ENCODE measurements at places on chromosomes 2 and 18.

- DNase-seq: no peak
Measured at GRCh38 chr2:130728007-130728454, 839 bp upstream of the GPR148 start.

DNA sequence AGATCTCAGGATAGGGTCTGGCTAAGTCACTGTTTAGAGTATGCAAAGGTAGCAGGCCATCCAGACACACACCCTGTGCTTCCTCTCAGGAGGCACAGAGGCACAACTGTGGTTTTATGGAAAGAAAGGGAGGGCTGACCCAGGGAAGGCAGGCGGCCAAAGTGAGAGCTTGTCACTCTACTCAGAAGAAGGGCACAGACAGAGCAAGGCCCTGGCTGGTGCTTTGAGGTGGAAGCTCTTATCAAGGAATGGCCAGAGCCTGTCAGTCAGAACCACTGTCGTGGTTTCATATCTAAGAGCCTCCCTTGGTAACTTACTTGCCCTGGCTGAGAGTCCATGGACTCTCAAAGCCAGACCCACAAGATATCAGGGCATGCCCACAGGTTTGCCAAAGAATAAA, 40.7 kb downstream of the SLC9A2 start:
- no peak for DNase-seq

DNA sequence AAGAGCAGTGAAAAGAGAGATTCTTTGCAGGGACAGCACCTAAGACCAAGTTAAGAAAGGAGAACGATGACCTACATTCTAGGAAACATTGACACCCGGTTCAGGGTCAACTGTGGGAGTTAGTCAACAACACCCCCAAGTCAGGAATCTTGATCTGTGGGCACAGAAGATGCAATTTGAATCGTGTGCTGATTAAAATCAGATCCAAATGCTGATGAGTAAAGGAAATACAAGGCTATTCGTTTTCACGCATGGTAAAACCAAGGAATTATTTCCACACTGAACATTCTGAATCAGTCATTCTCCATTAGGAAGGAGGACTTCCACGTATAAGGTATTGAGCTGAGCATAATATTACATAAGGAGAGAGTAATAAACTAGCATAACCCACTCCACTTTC, 124.2 kb downstream of the COPS8 start:
- no peak for DNase-seq

- no peak for DNase-seq
Measured at GRCh38 chr2:41701231-41701630, 346.6 kb upstream of the PKDCC start.
